CD4-positive, alpha-beta T cell treated with Interleukin-12 subunit alpha and Interleukin-12 subunit beta, for 1 hour (primary cell): ENCODE measurements at places on chromosomes 7 and 10.

DNA sequence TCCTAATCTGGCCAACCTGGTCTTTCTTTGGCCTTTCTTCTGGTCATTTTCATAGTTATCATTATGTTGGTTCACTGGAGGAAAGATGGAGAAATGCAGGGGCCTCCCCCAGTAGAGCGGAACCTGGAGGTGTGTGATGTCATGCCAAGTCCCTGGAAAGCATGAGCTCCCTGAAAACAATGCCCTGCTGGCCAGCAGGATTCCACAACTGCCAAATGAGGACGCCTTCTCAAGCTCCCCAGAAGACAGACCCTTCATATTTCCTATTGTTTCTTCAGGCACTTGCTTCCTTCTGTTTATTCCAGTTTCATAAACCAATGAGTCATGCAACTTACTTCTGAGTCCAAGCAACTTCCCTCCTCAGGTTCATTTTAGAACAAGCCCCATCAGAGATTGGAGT, 339.0 kb downstream of the GATA3 start:
- no peak for DNase-seq

DNA sequence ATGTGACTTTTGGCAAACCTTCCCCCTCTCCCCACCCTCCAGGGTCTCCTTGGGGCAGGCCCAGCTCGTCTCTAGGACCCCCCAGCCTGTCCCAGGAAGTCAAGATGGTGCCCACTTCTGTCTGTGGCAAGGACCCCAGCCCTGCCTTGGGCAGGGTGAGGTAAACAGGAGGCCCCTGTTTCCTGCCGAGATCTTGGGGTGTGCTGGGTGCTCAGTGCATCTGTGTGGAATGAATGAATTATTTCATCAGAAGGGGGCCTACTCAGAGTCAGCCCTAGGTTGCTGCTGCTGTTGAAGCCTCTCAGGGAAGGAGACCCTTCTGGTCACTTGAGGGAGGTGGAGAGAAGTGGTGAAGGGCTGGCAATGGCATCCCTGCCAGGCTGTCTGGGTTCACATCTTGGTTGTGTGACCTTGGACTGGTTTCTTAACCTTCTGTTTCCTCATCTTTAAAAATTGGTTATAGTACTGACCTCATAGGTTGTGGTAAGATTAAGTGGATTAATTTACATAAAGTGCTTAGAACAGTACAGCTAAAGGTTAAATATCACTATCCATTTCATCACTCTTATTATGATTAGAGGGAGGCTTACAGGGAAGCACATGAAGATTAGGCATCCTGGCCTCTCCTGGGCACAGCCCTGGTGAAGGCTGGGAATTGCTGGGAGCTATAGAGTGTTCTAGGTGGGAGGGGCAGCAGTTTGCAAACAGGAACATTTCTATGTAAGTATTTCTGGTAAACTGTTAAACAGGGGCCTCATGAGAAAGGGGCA, 67.7 kb downstream of the ZMIZ1 start:
- no peak for DNase-seq

DNA sequence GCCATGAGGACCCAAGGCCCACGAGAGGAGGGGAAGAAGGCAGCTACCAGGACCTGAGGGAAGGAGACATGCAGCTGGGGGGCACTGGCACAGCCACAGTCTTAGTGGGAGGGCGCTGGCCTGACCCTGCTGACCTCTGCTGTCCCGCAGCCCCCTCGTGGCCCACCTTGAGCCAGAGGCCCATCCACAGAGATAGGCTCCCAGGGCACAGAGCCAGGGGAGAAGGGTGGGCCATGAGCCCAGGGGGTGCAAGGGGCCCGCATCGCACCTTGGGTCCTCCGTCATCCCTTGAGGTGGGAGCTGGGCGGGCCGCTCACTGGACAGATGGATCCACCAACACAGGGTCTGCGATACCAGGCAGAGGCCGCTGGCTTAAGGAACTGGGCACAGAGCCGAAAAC, 387.7 kb upstream of the PFKP start:
- no peak for DNase-seq

GRCh38 chr7:92709150-92709549, 119.0 kb upstream of the FAM133B start:
- DNase-seq: no peak

DNA sequence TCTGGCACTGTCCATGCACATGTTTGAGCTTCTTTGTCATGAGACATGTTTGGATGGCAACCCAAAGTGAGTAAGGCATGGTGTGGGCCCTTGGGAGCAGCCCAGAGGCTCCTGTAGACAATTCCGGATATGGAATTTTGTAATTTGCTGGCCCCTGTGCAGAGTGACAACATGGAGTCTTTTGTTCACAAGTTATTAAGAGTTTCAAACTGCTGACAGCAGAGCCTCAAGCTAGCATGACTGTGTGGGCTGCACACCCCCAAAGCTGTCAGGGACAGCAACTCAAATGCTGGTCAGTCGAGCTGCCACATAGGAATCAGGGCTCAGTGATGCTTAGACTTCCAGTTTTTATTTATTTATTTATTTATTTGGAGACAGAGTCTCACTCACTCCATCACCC, 7.0 kb upstream of the MYL7 start:
- no peak for DNase-seq

DNA sequence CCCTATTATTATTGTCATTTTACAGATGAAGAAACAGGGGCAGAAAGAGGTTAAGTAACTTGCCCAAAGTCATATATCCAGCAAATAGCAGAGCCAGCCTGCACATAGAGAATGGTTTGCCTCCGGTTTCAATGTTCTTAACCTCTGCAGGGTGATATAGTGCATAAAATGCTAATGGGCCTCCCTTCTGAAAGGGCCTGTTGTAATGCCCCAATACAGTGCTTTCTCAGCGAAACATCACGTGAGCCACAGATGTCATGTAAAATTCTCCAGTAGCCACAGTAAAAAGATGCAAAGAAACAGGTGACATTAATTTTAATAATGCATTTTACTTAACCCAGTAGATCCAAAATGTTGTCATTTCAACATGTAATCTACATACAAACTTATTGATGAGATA, 38.1 kb downstream of the LRGUK start:
- no peak for DNase-seq

DNA sequence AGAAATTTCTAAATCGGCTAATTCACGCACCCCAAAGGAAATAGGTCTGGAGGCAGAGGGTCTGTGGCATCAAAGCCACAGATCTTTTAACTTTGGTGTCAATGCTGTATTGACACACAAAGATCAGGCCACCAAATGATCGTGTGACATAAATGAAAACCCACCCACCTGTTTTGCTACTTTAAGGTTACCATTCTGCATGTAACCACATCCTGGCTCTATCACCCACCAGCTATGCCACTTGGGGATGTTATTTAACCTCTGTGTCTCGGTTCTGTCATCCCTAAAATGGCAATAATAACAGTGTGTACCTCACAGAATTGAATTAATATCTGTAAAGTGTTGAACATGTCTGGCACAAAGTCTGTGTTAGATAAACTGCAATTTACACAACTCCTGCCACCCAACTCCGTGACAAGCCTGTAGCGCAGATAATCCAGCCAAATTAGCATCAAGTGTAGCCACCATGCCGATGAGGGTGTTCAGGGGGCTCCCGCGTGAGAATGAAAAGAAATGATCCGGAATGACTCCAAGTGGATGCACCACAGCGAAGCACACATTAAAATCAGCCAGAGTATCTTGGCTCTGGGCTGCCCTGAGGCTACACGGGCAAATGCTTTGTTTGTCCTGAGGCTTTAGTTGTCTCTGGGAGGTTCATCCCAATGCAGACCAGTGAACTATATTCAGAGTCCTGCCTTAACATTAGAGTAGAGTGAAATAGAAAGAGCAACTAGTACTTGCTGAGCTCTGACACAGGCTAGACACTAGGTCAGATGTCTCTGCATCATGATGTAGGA, 158.4 kb upstream of the NEBL start:
- DNase-seq: no peak

DNA sequence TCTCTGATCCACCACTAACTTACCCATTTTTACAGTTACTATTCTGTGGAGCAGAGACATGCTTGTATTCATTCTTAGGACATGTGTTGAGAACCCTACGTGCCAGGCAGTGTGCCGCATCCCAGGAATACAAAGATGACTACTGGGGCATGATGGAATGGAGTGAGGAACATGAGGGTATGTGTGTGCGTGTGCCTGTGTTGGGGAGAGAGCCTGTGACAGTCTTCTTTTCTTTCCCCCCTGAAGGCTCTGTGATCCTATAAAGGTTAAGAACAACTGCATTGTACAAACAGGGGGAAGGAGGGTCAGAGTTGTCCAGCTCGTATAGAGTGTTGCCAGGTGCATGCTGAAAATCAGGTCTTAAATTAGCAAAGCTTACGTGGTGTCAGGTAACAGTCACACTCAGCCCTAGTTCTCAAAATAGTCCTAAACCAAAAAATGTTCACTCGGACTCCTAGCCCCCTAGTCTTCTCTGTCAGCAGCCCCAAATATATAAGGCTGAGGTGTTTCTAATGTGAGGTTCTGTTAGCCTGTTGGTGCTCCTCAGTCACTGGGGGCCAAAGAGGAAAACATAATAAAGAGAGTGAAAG, 161.9 kb downstream of the CELF2 start:
- DNase-seq: no peak

DNA sequence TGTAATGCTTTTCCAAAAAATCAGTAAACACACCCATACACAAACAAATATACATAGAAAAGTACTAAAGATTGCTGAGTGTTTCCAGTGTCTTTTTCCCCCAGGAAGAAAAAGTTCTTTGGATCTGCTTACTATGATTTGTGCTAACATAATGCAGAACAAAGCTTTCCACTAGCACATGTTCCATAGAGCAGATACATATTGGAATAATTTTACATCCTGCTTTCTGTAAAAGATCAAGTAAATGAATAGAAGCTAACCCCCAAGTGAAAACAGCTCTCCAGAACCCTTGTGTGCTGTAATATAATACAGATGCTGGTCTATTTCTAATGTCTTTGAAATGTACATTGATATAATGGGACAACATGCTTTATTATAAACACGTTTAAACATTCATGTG, 125.5 kb downstream of the PON1 start:
- no peak for DNase-seq

DNA sequence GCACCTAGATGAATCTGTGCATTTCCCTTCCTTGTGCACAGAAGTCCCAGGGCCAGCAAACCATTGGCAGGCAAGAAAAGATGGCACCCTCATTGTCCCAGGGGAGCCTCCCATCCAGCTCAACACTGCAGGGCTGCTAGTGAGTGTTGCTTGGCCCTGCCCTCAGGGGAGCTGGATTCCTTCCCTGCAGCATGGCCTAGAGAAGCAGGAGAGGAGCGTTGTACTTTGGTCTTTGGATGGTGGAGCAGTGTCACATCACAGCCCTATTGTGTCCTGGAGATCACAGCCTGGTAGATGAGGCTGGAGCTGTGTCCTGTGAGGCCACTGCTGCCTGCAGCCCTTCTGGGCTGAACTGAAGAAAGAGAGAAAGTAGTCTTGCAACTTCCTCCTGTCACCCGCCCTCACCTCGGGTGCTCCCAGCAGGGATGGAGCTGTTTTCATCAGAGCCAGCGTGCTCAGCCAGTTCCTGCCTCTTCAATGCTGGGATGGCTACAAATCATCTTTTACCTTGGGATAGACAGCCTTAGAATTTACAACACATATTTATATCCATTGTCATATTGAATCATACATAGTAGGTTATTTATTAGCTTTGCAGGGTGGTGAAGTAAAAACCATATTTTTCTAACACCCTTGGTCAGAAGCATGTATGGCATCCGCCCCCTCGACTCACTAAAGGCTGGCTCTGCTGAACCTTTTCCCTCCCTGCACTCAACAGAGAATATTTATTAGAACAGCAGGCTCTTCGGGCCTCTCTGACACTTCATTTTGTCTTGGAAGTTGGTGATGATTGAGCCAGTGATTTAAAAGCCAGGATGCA, 43.1 kb upstream of the FAM180A start:
- no peak for DNase-seq

GRCh38 chr7:44336491-44336890, 11.1 kb upstream of the CAMK2B start:
- no peak for DNase-seq

GRCh38 chr10:20313665-20314064, 497.4 kb downstream of the PLXDC2 start:
- no peak for DNase-seq

GRCh38 chr7:107754642-107755041, 10.7 kb downstream of the CBLL1 start:
- peak; percentile 4 for DNase-seq

DNA sequence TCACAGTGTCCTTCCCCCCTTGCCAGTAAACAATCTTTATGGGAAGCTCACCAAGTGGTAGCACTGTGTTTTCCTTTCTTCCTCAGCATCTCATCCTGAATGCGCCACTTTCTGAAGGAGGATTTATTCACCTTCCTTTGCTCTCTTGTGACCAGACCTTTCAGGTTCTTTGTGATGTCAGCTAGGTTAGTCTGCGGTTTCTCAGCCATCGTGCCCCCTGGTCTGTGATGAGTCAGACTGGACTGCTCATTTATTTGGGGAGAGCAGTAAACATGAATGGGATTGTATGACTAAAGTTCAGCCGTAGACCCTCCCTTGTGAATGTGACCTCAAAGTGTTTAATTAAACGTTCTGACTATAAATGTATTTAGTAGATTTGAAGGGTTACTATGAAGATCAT, 235.1 kb upstream of the CELF2 start:
- no peak for DNase-seq

DNA sequence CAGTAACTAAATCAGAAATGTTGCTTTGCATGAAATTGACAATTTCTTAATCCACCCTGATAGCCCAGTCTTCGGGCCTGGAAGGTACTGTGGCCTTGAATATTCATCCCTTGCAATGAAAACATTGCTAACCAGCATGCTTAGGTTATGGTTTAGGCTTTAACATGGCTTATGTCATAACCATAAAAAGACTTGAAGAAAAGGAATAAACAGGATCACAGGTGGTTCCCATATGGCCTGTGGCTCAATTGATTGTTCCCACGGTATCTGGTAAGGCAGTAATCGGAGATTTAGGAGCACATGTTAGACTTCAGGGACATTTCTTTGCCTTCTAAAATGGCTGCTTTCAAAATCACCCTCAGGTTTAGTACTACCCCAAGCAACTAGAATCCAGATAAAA, 139.5 kb downstream of the ST7 start:
- no peak for DNase-seq

DNA sequence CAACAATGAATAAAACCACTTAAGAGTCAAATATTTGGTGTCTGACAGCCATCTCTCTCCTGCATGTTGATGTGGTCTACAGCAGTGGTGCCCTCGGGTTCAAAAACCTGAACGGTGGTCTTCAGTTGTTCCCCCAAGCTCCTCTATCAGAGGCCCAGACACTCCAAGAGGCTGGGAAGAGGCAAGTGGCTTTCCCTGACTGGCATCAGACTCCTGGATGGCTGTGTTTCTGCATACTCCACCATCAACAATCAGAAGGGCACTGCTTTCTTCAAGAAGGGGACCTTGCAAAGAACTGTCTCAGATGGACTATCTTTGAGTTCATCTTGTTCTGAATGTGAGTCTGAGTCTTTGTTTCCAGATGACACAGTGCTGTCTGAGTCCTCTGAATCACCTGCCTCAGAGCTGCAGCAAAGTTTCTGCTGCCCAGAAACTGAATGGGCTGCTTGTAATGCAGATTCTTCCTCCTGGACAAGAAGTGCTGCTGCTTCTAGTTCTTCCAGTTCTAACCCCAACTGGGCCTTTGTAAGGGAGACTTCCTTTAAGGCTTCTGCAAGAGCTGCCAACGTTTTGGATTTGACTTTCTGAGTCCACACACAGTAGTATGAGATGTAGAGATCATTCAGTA, 5.9 kb upstream of the SGMS1 start:
- no peak for DNase-seq
